ENCODE measurements at places on chromosomes 3 and 15.

- DNase-seq, result no peak
Observed at GRCh38 chr3:103306104-103306503, 871.3 kb downstream of the ZPLD1 start.

DNA sequence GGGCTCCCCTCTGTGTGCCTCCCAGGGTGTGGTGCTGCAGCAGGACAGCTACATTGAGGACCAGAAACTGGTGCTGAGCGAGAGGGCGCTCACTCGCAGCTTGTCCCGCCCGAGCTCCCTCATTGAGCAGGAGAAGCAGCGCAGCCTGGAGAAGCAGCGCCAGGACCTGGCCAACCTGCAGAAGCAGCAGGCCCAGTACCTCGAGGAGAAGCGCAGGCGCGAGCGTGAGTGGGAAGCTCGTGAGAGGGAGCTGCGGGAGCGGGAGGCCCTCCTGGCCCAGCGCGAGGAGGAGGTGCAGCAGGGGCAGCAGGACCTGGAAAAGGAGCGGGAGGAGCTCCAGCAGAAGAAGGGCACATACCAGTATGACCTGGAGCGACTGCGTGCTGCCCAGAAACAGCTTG is 53.7 kb downstream of the KLHL25 start:
- peak; percentile 16 for DNase-seq

GRCh38 chr3:195907684-195907933 is 742 bp downstream of the TNK2 start:
- no peak for DNase-seq

- DNase-seq, result no peak
Observed at GRCh38 chr3:50408443-50408944, 49.2 kb upstream of the TMEM115 start.

- no peak for DNase-seq
Observed at GRCh38 chr3:32009957-32010356, 28.4 kb downstream of the ZNF860 start.

- DNase-seq, result no peak
Observed at GRCh38 chr15:48914717-48915116, 36.8 kb downstream of the EID1 start.

- DNase-seq, result no peak
Observed at GRCh38 chr3:193630005-193630404, 37.0 kb downstream of the OPA1 start.

- DNase-seq, result no peak
Observed at GRCh38 chr3:37228749-37229148, 54.4 kb upstream of the LRRFIP2 start.

All from stimulated activated CD8-positive, alpha-beta memory T cell treated with anti-CD3 and anti-CD28 coated beads, Interleukin-4, amount 100 ng/mL, for 48 hours (primary cell).